GM04504 (cell line): ENCODE measurements at places on chromosomes 6 and 20.

DNA sequence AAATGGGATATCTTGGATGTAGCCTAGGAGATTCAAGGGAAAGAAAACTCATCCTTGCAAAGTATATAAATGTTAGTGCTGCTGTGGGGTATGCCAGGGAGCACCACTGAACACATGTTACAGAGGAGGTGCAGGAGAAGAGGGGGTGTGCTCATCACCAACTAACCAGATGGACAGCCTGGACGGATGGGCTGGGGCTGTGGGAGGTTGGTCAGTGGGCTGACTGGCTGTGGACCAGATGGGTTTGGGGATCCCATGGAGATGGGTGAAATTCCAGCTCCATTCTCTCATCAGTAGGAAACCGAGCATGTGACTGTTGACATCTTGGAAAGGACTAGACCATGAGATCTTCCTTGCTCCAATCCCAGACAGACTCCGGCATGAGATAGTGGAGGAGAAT lies 201.0 kb downstream of the LRFN2 start:
- no peak for DNase-seq

DNA sequence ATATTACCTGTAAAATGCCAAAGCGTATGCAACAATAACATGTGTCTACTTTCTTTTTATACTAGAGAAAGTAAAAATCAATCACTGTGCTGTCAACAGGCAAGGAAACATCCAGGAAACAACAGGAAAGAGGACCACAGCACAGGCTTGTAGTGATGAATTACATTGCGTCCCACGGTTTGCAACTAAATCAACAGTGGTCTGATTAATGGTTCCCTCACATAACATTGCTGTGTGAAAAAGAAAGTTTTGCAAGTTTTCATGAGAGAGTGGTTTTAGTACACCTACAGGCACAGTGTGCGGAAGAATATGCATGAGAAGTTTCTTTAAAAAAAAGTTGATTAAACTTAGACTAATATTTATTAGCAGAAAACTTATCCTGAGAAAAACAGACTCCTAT lies 329.5 kb upstream of the HSF2 start:
- DNase-seq = no peak

GRCh38 chr6:11292091-11292490 lies 59.6 kb upstream of the NEDD9 start:
- no peak for DNase-seq

- DNase-seq = no peak
Observed at GRCh38 chr20:23227976-23228375, 122.6 kb upstream of the NXT1 start.

DNA sequence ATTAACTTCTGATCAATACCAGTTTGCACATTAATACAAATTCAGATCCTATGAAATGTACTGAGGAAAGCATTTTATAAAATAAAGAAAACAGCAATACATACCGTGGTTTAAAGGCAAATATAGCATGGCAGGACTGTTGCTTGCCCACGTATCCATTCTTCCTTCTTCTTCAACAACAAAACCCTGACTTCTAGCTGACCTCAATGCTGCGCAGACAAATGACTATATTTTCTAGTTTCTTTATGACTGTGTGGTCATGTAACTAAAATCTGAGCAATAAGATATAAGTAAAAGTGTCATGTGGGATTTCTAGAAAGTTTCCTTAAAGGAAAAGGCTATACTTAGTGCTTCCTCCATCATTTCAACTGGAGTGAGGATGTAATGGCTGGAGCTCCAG lies 85.0 kb downstream of the CDC40 start:
- no peak for DNase-seq

DNA sequence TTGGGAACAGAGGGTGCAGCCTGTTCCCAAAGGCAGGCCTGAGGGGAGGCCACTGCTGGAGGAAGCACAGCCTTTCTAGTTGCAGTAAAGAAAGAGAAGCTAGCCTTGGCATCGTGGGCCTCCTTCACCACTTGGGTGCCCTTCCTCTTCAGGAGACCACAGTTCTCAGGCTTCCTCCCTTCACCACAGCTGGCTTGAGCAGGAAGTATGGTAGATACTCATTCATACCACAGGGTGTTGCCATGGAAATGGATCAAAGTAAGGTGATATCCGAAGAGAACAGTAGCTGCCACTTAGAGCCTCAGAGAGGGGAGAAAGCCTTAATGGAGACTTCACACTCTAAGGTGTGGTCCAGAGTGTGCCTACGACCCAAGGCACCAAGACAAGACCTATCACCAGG lies 120.4 kb upstream of the RIPOR2 start:
- no peak for DNase-seq

GRCh38 chr6:1604158-1605003 lies 5.3 kb upstream of the FOXC1 start:
- no peak for DNase-seq

DNA sequence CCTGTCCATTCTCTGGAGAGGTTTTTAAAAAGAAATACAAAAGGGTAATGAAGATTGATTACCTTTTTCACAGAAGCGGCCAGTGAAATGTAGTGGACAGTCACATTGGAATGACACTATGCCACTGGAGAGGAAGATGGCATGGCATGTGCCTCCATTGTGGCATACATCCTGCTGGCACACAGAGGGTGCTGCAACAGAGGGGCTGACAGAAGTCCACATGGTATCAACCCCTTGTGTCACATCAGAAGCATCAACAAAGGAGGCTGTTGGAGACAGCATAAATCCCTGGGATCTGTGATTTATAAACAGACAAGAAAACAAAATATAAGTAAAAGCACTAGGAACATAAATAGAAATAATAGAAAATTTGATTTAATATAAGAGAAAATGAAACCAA lies 594.9 kb downstream of the PHF3 start:
- no peak for DNase-seq

- no peak for DNase-seq
Observed at GRCh38 chr6:33034554-33034953, 25.2 kb upstream of the HLA-DOA start.

DNA sequence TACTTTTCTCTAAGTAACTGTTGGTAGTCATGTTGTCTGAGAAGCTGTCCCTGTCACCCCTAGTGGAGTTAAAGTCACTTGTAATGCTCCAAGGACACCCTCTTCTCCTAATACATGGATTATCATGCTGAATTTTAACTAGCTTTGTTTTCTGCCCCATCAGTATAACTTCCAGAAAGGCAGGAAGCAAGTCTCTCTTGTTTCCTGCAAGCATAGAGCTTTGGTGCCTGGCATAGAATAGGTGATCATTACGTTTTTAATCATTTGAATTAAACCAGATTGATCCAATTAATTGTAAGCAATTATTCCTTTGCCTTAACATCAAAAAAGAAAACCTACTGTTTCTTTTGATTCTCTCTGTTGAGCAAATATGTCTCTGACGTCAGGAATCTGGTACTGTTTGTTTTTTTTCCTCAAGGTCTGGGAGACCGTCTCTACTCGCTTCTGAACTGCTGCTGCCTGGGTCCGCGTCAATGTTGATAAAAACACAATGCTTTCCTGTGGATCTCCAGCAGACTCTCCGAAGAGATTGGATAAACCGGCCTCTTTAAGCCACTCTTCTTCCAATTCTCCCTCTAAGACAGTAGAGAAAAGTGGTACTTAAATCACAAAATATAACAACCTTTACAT lies 71.8 kb downstream of the ARHGAP18 start:
- DNase-seq = no peak

DNA sequence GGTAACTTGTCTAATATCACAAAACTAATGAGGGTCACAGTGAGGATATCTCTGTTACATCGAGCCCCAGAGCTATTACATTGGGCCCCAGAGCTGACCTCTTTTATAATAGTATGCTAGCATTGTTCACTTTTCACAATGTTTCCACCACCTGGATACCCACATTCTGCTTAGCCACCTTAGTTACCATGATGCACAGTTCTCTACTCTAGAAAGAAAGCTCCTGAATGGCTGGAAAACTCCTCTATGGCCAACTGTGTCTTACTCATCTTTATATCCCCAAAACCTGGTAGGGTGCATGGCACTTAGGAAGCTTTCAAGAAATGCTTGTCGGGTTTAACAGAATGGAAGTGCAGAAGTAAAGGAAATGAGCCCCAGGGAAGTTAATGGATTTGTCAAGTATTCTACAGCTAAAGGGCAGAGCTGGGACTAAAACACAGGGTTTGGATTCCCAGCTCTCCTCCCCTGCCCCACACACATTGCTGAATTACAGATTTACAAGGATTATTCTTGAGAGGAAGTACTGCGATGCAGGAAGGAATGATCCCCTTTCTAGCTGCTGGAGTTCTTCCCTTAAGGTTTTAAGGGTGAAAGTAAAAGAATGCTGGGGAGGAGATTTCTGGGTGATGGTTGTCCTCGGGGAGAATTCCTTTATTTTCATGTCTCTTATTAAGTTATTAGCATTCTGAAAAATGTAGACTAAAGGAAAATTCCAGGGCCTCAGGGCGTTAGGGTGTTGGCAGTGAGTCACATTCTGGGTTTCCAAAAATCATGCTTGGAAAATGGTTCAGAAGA lies 16.1 kb upstream of the HINT3 start:
- no peak for DNase-seq

- DNase-seq = no peak
Observed at GRCh38 chr20:39993742-39994141, 695.3 kb downstream of the MAFB start.

GRCh38 chr20:4637081-4637797 lies 84.5 kb upstream of the PRND start:
- DNase-seq = peak; percentile 46

- DNase-seq = peak; percentile 66
Observed at GRCh38 chr6:166112580-166112979, 55.1 kb downstream of the TBXT start.

DNA sequence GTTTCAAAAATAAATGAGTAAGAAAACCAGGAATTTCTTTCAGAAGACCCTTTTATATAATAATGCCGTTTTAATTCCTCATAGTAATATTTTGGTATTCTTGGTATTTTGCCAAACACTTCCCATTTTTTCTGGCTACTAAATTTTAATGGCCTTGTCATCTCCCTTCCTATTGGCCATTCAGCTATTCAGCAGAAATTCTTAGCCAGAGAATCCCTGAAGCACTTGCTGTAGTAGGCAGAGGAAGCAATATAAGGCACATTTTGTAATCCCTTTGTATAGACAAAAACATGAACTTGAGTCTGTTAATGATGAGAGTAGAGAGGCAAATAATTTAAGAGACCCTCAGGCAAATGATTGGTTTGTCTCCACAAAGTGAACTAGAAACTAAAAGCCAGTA lies 118.4 kb upstream of the LAMP5 start:
- DNase-seq = no peak

GRCh38 chr6:15352845-15353244 lies 107.0 kb downstream of the JARID2 start:
- DNase-seq = no peak

DNA sequence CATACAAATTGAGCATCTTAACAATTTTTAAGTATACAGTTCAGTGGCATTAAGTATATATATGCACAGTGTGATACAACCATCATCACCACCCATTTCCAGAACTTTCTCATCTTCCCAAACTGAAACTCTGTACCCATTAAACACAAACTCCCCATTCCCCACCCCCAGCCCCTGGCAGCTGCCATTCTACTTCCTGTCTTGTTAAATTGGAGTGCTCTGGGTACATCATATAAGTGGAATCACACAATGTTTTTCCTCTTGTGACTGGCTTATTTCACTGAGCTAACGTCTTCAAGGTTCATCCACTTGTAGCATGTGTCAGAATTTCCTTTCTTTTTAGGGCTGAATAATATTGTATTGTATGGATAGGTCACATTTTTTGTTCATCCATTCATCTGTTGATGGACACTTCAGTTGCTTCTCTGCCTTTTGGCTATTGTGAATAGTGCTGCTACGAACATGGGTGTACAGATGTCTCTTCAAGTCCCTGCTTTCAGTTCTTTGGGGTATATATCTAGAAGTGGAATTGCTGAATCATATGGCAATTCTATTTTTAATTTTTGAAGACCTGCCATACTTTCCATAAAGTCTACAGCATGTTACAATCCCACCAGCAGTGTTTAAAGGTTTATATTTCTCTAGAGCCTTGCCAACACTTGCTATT lies 19.6 kb upstream of the RREB1 start:
- no peak for DNase-seq

DNA sequence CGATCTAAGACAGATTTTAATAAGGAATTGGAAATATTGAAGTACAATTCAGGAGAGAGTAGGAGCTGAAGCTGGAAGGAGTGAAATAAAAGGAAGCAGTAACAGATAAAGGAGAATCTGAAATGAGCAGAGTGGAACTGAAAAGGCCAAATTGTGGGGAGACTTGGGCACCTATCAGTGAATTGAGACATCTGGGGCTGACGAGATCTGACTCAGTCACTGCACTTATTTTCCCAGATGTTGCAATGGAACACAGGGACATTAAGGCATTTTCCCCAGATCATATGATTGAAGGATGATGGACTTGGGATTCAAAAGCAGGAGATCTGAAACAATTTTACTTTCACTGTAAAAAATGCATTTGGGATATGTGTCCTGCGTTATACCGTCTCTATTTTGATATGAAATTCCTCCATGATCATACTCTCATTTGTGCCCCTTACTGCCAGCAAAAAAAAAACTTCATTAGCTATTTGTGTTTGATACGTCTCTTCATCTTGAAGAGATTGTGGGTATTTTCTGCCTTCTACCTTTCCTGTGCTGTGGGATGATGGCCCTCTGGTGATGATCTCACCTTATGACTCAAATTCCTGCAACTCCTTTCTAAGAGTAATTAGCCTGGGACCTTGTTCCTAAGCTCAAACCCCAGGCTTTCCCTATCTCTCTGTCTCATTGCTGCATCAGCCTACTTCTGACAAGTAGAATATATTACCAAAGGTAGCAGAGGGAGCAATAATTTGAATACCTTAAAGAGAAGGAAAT lies 278.5 kb upstream of the MAN1A1 start:
- DNase-seq = no peak

- DNase-seq = no peak
Observed at GRCh38 chr6:87763901-87764300, 61.9 kb upstream of the AKIRIN2 start.
